Activated CD4-positive, CD25-positive, alpha-beta regulatory T cell (primary cell): ENCODE measurements at places on chromosomes 11 and 22.

DNA sequence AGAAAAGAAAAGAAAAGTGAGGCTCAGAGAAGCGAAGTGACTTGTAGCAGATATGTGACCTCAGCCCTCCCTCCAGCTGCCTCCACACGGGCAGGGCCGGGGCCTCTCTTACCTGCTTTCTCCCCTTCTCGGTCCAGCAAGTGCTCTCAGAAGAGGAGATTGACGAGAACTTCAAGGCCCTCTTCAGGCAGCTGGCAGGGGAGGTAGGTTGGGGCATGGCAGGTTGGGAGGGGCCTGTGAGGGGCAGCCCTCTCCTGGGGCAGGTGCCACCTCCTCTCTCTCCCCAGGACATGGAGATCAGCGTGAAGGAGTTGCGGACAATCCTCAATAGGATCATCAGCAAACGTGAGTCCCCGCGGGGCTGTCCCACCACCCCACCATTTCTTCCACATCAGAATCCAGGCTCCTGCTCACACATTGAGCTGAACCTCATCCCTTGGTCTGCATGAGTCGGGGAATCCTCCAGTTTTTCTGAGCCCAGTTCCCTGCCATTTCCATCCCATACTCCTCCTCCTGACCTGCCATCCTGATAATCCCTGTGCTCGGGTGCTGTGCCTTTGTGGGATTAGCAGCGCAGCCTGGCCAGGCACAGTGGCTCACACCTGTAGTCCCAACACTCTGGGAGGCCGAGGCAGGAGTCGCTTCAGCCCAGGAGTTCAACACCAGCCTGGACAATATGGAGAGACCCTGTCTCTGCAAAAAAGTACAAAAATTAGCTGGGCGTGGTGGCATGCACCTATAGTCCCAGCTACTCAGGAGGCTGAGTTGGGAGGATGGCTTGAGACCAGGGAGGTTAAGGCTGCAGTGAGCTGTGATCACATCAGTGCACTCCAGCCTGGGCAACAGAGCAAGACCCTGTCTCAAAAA is 26.4 kb downstream of the CAPN1 start:
- DNase-seq, result no peak

DNA sequence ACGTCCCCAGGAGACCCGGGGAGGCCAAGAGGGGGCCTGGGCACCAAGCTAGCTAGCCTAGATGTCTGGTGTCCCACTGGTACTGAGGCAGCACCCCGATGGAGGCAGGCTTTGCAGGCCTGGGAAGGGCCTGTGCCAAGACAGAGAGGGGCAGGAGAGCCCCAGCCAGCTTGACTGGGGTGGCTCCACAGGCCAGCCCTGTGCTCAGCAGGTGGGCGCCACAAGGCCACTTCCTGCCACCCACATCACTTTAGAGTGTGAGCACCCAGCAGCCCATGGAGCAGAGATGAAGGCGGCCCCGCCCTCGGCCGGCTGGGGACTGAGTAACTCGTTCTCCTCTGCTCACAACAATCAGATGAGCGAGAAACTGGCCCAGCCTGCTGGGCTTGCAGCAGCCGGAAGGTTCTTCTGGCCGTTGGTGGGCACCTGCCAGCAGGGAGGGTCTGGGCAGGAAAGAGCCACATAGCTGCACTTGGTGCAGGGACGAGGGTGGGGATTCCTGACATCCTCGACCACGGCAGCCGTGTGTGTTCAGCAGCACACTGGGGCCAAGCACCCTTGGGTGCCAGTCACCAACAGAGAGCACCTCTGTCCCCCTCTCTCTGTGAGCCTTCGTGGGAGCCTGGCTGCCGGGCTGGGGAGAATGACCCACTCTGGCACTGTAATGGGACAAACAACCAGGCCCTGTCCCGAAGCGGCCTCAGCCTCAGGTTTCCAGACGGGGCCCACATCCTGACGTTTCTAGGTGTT is 7.6 kb downstream of the OSBPL5 start:
- DNase-seq, result no peak

DNA sequence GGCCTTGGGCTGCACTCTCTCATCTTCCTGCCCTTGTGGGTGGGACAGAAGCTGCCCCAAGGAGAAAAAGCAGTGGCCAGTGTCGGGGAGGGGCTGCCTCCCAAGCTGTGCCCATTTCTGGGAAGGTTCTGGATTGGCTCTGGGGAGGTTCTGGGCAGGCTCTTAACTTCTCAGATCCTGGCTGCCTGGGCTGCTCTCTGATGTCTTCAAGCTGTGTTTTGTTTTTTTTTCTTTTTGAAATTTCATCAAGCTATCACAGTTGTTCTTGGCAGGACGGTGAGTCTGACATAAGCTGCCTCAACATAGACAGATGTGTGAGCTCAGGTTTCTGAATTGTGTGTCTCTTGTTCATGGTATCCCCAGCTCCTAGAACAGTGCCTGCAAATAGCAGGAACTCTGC is 1032.0 kb downstream of the BRD1 start:
- no peak for DNase-seq

GRCh38 chr11:65468874-65469333 is 29.9 kb upstream of the MALAT1 start:
- no peak for DNase-seq

DNA sequence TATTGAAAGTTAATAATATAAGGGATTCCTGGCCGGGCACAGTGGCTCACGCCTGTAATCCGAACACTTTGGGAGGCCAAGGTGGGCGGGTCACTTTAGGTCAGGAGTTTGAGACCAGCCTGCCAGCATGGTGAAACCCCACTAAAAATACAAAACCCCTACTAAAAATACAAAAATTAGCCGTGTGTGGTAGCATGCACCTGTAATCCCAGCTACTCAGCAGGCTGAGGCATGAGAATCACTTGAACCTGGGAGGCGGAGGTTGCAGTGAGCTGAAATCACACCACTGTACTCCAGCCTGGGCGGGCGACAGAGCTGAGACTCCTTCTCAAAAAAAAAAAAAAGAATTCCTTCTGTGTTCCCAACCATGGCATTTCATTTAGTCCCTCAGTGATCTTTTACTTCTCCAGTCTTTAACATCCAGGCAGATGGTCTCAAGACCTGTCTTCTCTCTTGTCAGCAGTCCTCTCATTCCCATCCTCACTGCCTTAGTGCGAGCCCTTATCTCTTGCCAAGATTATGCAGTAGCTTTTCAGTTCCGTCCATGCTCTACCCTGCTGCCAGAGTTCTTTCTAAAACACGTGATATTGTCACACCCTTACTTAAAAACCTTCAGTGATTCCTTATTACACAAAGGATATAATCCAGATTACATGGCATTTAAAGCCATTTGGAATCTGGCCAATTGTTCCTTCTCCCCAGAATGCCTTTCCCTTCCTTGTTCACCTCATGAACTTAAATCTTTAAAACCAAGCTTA is 17.9 kb downstream of the RTN3 start:
- no peak for DNase-seq

DNA sequence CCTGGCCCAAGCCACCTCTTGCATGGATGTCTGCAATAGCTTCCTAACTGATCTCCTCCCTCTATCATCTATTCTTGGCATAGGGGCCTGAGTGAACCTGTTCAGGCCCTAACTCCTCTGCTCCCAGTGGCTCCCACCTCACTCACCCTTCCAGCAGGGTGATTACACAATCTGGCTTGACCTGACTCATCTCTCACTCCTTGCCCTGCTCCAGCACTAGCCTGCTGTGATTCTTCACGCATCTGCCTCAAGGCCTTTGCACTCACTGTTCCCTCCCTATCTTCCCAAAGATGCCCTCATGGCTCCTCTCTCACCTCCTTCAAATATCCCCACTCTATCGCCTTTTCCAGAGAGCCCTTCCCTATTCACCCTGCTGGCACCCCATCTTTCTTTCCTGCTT is 10.5 kb downstream of the SCN4B start:
- DNase-seq, result no peak

GRCh38 chr11:131430473-131431208 is 60.2 kb downstream of the NTM start:
- DNase-seq, result no peak

DNA sequence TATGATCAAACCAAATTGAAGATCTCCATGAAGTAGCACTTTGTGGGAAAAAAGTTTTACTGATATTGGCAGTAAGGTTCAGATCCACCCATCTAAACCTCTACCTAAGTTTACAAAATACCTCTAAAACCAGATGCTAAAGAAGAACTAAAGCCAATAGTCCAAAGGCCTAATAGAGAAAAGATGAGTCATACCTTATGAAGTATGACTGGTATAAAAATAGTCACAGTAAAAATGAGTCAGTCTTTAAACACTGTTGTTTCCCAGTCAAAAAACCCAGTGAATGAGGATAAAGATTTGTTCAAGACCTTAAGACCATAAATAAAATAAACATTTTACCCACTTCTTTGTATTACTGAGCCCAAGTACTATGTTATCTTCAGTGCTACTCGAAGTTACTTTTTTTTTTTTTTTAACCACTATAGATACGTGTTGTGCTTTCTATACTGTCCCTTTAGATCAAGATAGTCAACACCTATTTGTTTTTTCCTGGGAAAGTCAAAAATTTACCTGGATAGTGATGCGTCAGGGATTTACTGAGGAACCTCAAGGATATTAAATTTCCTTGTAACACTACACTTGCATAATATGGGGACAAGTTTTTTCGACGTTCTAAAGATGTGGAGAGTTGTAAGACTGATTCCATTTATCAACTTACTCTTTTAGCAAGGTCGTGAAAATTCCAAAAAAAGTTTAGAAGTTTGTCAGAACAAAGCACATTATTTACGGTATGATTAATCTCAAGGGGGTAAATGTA is 87.3 kb downstream of the CCDC73 start:
- DNase-seq, result no peak

DNA sequence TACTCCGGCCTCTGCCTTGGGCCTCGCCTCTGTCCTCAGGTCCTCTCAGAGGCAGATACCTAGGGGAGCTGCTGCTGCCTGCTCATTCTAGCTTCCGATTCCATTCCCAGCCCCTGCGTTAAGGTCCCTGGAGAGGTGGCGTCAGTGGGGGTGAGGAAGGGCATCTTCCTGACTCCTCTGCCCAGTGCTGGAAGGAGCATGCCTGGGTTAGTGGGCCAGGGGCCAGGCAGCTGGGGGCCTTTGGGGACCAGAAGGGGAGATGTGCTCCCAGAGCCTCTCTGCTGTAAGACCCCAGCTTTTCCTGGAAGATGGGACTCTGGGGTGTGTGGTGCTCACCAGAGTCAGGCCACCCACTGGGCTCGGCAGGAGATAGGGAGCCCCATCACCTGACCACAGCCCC is 3.6 kb upstream of the MYO7A start:
- no peak for DNase-seq

DNA sequence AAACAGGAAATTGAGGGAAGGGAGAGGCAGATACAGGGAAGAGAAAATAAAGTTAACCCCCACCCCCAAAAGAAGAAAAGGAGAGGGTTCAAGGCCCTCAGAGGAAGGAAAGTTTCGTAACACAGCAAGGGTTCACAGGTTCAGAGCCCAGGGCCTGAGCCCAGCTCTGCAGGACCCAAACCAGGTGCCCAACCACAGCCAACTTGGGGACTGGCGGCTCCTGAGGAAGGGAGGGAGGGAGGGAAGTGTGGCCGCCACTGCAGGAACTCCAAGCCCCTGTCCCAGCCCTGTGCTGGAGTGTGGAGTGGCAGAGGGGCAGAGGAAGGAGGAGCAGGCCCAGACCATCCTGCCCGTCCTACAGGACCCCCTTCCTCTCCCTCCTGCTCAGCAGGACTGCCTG is 59.2 kb downstream of the ELFN2 start:
- no peak for DNase-seq

DNA sequence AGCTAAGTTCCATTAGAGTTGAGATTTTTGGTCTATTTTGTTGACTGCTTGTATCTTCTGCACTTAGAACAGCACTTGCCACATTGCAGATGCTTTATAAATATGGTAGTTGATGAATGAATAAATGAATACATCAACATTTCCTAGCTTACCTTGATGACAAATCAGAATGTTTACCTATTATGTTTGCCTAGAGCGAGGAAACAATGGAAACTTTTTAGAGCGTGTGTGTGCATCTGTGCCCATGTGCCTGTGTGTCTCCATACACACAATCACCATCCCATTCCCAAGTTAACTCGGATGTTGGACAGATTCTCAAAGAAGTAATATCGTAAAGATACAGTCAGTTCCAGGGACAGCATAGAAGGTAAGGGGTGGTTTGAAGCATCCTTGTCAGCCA is 139.1 kb downstream of the DBX1 start:
- DNase-seq, result no peak

DNA sequence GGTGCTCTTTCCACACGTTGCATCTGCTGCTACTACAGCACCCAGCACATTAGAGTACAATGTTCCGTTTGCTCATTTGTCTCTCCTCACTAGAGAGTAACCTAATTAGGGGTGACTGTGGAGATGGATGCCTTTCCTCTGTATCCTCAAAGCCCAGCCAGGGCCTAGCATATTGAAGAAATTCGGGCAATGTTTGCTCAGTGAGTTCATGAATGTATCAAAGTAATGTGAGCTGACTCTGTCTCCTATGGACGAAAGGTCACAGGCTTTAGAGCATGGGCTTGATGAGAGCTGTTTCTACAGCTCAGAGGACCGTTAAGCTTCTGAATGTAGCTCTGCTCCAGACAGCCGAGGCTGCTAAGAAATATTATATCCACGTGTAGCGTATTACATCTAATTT is 67.5 kb downstream of the C11orf58 start:
- no peak for DNase-seq

DNA sequence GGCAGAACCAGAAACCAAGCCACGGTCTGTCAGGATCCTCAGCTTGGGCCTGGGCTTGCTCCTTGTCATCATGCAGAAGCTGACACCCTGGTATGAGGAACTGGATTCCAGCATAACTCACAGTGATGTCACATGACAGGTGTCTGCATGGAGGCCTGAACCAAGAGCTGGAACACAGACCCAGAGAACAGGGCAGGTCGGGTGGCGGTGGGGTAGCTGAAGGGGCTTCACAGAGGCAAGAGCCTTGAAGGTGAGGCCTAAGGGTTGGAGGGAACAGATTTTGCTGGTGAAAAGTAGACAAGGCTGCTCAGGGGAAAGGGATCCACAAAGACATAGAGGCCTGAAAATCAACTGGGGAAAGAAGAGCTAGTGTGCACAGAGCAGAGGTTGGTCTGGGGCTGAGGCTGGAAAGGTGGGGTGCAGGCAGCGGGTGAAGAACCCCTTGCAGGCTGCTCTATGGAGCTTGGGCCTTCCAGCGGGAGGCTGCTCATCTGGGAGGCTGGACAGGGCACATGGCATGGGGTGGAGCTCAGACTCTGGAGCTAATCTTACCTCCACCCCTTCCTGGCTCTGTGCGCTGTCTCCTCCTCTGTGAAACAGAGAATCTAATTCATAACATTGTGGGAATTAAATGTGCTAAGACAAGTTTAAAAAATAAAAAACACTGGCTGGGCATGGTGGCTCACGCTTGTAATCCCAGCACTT is 18.4 kb upstream of the RPS3 start:
- DNase-seq, result no peak

GRCh38 chr11:124739479-124740276 is at the start of gene NRGN:
TSS of gene NRGN (plus strand) at chr11:124739942. CDS start at chr11:124740085, 143 bp downstream.
- peak; percentile 44 for DNase-seq

DNA sequence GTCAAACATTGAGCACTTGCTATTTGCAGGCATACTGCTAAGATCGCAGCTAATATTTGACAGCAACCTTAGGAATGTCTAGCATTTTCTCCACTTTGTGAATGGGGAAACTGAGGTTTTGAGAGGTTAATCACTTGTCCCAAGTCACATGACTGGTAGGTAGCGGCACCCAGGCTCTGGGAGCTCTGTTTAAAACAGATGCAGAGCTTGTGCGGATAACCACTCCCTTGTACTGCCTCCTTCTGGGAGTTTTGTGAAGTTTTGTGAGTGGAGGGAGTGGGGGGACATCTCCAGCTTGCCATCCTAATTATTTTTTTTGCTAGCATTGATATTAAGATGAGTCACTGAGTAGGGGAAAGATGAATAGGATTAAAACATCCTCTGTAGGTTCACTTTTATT is 134.7 kb downstream of the GRIK4 start:
- no peak for DNase-seq
